ENCODE measurements at places on chromosomes 3 and 15.

DNA sequence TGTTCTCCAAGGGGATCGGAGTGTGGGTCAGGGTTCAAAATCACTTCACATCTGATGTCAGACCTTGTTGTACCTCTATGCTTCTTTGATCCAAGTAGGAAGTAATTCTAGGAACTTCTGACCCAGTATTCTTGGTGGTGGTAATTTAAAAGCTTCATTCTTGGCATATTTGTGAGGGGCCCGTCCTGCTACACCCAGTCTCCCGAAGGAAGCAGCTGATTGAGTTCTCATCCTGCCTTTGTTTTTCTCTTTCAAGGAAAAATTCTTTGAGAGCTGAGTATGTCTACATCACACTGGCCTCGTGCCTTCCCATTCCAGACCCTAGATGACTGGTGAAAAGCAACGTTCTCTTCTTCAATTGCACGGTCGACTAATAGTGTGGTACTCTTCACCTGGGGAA, 234.4 kb upstream of the TPRG1 start:
- DNase-seq: no peak

GRCh38 chr3:46412786-46413298, 5.8 kb downstream of the CCRL2 start:
- no peak for DNase-seq

- no peak for DNase-seq
Observed at GRCh38 chr3:53147151-53147902, 13.7 kb upstream of the PRKCD start.

DNA sequence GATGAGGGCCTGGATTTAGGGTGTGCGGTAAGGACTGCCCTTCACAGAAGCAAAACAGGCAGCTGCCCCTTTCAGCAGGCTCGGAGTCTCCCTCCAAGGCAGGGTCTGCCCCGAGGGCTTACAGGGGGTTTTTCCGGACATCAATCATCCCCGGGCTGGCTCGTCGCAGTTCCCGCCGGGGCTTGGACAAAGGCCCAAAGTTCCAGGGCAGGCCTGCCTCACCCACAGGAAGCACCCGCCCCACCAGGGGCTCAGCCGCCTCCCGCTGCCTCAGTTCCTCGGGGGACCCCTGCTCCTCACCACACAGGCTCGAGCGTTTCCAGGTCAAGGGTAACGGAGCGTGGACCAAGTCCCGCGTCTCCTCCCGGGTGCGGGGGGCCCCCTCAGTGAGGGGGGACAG, 27.0 kb downstream of the KIF7 start:
- DNase-seq: no peak

DNA sequence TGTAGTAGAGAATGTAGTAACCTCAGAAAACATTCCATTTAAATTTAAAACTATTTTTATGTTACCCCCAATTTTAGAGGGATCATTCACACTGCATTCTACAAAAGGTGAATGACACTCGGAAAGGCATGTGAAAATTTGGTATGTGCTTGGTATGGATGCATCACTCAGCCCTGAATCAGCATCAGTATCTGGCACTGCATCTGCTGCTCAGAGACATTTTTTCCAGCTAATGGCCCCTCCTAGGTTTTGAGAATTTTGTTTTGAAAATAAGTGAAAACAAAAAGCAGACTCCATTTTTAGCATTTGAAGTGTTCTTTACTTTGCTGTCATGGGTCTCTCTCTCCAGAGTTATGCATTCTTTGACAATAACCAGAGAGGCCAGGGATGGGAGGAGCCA, 15.6 kb upstream of the WWTR1 start:
- DNase-seq: no peak

- DNase-seq: no peak
Observed at GRCh38 chr15:53328341-53328740, 431.1 kb downstream of the WDR72 start.

- no peak for DNase-seq
Observed at GRCh38 chr3:4038351-4038750, 239.1 kb downstream of the LRRN1 start.

GRCh38 chr3:135310317-135310716, 515.3 kb downstream of the EPHB1 start:
- no peak for DNase-seq

GRCh38 chr15:57591237-57591821, 375 bp upstream of the MYZAP start:
- DNase-seq: no peak

DNA sequence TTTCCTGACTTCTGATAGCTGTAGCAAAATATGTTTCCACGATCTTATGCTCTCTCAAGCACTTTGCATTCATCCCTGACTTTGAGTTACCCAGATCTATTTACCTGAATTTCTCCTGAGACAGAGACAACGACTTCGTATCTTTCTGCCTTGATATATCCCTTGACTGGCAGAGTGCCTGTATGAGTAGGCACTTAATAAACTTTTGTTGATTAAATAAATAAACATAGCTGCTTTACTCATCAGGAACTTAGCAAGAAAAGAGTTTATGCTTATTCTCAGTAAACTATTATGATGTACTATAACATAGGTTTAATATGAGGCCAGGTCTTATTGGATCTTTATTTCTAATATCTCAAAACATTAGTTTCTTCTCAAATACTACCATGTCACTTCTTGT, 85.6 kb upstream of the PHLDB2 start:
- no peak for DNase-seq

DNA sequence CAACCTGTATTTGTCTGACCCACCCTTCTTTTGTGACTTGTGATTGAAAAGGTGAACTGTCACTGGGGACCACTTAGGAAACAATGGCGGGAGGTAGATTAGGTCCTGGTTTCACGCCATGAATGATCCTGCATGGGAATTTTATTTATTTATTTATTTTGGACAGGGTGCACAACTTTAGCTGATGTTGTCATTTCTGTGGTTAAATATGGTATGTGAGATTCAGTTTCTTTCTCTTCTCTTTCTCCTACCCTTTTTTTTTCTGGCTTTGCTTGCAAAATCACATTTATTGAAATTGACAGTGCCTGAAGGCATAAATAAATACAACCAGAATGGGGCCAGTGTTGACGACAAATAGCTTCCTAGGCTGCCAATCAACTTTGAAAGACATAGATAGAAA, 18.0 kb upstream of the HTR3E start:
- no peak for DNase-seq

- no peak for DNase-seq
Observed at GRCh38 chr3:41569632-41570305, 370.5 kb downstream of the CTNNB1 start.

GRCh38 chr3:173618148-173618547, 220.6 kb downstream of the NLGN1 start:
- no peak for DNase-seq

- DNase-seq: no peak
Observed at GRCh38 chr3:25888892-25889524, 99.1 kb downstream of the OXSM start.

- no peak for DNase-seq
Observed at GRCh38 chr3:171055336-171056178, 29.0 kb upstream of the SLC2A2 start.

DNA sequence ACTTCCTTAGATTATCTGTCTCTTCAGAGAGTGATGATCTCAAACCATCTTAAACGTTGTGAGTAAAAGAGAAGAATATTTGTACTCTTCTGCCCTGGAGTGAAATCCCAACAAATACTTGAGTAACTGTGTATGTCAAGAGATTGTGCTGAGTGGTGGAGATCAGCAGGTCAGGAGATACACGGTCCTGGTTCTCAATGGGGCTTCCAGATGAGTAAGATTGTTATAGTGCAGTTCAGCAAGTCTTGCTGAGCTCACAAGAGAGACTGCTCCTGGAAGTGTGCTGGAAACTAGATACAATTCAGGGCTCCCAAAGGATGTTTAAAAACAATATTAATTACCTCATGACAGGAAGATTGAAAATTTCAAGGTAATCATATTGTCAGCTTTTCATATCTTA, 184.3 kb downstream of the AKAP13 start:
- DNase-seq: no peak

GRCh38 chr3:23822559-23822958, 16.8 kb downstream of the UBE2E1 start:
- no peak for DNase-seq

DNA sequence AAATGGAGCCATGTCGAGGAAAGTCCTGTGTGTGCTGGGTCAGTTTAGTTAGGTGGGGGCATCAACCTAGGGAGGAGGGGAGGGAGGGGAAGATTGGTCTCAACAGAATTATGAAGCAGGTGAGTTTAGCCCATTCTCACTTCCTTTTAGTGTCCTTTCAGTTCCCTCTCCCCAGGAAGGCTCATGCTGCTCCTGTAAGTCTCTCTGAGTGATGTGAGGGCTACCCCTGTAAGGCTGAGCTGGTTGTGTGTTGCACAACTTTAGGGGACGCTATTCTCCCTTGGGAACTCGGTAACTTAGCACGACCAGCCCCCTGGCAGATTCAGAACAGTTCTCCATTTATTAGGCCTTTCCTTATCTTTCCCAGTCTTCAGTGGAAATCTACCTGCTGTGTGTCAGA, 21.2 kb downstream of the IL5RA start:
- no peak for DNase-seq

GRCh38 chr3:72496051-72496670, 352.1 kb downstream of the SHQ1 start:
- no peak for DNase-seq

DNA sequence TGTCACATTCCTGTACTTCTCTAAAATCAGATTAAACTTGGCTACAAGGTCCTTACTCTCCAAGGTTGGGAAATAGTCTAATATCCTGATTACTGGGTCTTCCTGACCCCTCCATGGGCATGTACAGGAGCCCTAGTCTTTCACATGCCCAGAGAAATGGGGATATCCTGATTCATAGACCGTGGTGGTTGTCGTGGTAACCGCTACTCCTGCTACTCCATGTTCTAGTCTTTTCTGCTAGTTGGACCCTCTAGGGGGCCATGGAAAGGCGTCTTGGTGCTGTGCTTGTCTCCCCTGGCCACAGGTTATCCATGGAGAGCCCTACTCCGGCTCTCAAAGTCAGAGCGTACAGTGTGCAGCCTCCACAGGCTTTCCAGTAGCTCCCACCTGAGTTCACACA, 13.1 kb upstream of the ZBTB38 start:
- no peak for DNase-seq

- no peak for DNase-seq
Observed at GRCh38 chr15:78049691-78050440, 27.6 kb downstream of the TBC1D2B start.

DNA sequence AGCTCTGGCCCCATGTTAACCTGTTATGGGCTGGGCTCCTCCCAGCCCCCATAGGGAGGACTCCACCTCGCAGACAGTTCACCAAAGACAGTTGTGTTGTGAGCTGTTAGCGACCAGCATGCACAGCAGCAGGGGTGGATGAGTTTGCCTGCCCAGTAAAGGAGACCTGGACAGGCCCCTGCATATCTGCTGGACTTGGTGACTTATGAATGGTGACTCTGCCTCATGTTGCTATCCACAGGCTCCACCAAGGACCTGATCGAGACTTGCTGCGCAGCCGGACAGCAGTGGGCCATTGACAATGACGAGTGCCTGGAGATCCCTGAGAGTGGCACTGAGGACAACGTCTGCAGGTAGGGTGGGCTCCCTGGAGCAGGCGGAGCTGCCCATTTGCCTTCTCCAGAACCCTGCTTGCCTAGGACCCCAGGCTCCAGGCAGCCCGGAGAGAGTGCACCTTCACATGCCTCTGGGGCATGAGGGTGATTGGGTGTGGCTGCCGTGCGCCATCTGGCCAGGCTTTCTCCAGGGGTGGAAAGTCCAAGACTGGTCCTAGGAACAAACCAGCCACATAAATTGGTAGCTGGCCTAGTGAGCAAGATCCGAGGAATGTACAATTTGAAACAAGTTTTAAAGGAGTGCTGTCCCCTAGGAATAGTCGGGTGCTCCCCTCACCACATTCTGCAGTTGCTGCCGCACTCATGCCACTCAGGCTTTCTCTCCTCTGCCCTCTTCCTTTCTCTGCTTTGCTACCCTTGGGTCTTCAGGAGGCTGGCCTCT, 59.1 kb downstream of the FBLN2 start:
- DNase-seq: no peak

DNA sequence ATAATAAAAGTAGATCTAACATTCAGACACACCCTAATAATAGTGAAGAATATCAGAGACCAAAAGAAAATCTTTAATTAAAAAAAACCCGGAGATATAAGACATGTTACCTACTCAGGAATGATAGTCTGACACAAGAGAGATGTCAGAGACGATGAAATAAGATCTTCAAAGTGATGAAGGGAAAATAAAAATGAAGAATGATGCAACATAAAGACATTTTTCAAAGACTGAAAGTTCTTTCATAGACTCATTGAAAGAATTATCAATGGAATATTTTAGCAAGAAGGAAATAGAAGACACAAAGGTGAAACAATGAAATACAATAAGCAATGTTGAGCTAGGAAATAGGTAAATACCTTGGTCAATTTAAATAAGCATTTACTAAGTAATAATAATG, 19.6 kb downstream of the HCLS1 start:
- DNase-seq: no peak

All from anterior cingulate cortex (tissue), 58 donors.